ENCODE measurements at places on chromosomes 5 and 9.

DNA sequence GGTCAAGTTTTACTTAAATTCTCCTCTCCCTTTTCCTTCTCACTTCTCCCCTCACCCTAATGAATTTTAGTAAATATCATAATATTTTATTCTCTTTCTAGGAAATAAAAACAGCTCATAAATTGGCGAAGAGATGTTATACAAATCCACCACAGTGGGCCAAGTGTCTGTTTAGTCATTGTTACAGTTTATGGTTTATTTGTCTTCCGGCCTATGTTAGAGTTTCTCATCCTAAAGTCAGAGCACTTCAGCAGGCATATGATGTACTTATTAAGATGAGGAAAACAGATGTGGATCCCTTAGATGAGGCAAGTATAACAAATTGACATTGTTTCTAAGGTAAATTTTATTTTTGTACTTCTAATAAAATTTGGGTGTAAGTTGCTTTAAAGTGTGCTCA, 48.2 kb downstream of the RPS6 start:
- H3K27ac ChIP-seq = no peak overlapping the region
- H3K4me1 ChIP-seq = no peaks in the 10 kb centered on the region
- DNase-seq = no peak
- no peaks in the 10 kb centered on the region for H3K27me3 ChIP-seq
- H3K4me3 ChIP-seq = no peak overlapping the region

DNA sequence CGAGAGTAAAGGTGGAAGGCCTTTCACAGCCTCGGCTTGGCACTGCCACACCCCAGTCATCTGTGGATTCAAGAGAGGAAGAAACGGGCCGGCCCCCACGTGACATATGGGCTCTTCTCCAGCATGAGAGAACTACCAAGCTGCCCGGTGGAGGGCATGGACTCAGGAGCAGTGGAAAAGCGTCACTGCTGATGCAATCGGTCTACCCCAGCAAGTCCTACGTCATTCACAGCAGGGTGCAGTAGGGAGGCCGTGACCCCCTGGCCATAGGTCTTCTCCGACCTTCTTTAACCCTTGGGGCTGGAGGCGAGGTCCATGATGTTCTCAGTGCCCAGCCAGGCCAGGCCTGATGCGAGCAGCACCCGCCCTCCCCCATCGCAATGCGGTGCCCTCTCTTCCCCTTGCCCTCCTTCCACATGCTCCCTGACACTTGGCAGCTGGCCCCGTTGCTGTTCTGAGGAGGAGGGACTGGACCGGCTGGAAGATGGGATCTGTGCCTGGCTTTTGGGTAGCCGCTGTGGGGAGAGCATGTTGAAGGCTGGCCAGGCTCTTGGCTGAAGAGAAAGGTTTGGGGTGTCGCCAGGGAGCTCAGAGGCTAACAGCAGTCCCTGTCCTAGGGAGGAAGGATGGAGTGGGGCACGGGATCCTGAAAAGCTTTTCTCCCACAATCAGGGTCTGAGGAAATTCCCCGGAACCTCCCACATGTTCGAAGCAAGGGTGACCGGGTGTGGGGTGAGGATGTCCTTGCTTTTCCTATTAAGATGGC, 89.8 kb downstream of the LIFR start:
- H3K4me3 ChIP-seq = no peak overlapping the region
- no peaks in the 10 kb centered on the region for H3K36me3 ChIP-seq
- DNase-seq = no peak
- H3K27ac ChIP-seq = no peak overlapping the region

- H3K27ac ChIP-seq = no peak overlapping the region
- H3K27me3 ChIP-seq = no peaks in the 10 kb centered on the region
- H3K4me3 ChIP-seq = no peak overlapping the region
- no peaks in the 10 kb centered on the region for H3K36me3 ChIP-seq
Measured at GRCh38 chr5:67093279-67093678, 103.3 kb downstream of the CD180 start.

GRCh38 chr9:134144801-134145200, 8.9 kb downstream of the WDR5 start:
- H3K27me3 ChIP-seq = no peaks in the 10 kb centered on the region
- no peak overlapping the region for H3K27ac ChIP-seq
- H3K36me3 ChIP-seq = peaks cover 55% of the 10 kb centered on the region
- H3K4me1 ChIP-seq = no peaks in the 10 kb centered on the region
- DNase-seq = no peak
- H3K4me3 ChIP-seq = no peak overlapping the region
